Activated T-cell treated with anti-CD3 and anti-CD28 coated beads, Interleukin-2, amount 50 U/mL, for 4 hours (primary cell): ENCODE measurements at places on chromosomes 1 and 21.

DNA sequence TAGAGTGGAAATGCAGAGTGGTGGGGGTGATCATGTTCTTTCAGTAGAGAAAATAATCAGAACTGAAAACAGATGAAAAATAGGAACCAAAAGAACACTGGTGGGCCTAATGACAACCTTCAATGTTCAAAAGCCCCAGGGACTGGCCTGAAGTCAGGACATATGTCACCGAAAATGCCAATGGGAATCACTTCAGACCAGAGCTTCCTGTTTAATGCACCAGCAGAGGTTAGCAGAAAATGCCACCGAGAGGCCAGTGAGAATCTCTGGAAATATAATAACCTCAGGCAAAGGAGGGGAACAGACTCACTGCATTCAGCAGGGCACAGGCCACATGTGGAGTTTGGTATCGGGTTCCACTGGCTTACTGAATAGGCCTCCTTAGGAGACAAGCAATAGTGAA lies 15.9 kb upstream of the CD58 start:
- no peak for DNase-seq

- DNase-seq = no peak
These were observed 8.3 kb downstream of the TEX35 start for GRCh38 chr1:178521241-178521640.

DNA sequence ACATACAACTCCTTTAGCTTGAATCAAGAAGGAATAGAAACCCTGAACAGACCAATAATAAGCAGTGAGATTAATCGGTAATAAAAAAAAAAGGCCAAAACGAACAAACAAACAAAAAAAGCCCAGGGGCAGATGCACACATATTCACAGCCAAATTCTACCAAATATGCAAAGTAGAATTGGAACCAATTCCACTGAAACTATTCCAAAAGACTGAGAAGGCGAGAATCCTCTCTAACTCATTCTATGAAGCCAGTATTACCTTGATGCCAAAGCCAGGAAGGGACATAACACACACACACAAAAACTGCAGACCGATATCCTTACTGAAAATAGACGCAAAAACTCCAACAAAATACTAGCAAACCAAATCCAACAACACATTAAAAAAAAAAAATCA lies 161.6 kb downstream of the ASTN1 start:
- DNase-seq = no peak

- DNase-seq = no peak
These were observed 22.1 kb upstream of the JUN start for GRCh38 chr1:58805716-58806571.

- DNase-seq = no peak
These were observed 53.9 kb downstream of the PHC2 start for GRCh38 chr1:33377013-33377412.

DNA sequence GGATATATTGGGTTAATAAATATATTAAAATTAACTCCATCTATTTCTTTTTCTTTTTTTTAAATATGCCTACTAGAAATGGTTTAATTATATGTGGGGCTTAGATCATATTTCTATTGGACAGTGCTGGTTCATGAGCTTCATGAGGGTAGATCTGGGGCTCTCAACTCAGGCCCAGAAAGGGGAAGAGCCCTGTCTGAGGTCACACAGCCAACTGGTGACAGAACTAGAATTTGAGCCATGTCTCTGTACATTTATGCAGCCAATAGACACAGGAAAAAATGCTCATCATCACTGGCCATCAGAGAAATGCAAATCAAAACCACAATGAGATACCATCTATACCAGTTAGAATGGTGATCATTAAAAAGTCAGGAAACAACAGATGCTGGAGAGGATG lies 5.1 kb upstream of the EPHB2 start:
- DNase-seq = no peak

DNA sequence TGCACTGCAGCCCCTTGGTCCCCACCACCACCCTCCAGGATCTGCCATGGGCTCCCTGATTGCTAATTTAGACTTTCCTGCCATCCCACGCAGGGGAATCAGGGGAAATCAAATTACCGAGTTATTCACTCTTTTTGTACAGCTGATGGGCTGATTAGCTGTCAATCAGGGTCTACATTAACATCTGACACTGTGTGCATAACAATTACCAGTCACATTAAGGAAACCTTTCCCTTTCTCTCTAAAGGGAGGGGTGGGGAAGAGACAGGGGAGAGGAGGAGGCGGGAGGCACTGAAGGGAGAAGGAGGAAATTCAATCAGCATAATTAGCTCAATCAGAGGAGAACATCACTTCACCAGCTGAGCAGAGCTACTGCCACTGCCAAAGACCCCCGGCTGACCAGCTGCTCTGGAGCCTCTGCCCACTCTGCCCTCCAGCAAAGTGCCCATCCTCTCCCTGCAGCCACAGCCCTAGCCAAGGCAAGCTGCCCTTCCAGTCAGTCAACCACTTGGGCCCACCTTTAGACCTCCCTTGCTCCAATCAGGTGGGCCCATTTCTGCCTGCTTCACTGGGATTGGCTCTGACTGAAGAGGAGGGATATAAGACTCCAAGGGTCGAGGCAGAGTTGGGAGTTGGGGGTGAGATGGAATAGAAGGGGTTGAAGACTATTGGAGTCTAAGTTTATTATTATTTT lies 199.3 kb upstream of the ZC3H12A start:
- DNase-seq = no peak
